ENCODE measurements at places on chromosomes 6 and 20. TPM values are rescaled to one million over a fixed set of nuclear protein-coding genes. Genes with fewer than 3 reads are reported as not detected.

The HTR1B gene
- total RNA-seq = 0.19 TPM

The CTCFL gene
- total RNA-seq = not detected

The CRISP2 gene
- total RNA-seq = not detected

The C20orf144 gene
- total RNA-seq = not detected

The SALL4 gene
- 1.6 TPM for total RNA-seq

The SLPI gene
- total RNA-seq = 15.2 TPM

The FOXP4 gene
- 22.0 TPM for total RNA-seq

The OPRM1 gene
- not detected for total RNA-seq

The HSPA1A gene
- total RNA-seq = 170 TPM

The PACRG gene
- total RNA-seq = 0.13 TPM

The PLG gene
- total RNA-seq = not detected

The ACSS1 gene
- 15.7 TPM for total RNA-seq

The EYA2 gene
- total RNA-seq = 2.5 TPM

The RHAG gene
- not detected for total RNA-seq

The CST5 gene
- total RNA-seq = not detected

The PBOV1 gene
- not detected for total RNA-seq

The DDX27 gene
- 58.8 TPM for total RNA-seq

The PDYN gene
- total RNA-seq = not detected

The EBF4 gene
- 3.9 TPM for total RNA-seq

The GSTA3 gene
- total RNA-seq = not detected

The ADGRF5 gene
- not detected for total RNA-seq

The KCNK16 gene
- total RNA-seq = not detected

The MATN4 gene
- total RNA-seq = 0.09 TPM

The FOXA2 gene
- 19.1 TPM for total RNA-seq

The SMPDL3A gene
- 2.9 TPM for total RNA-seq

The TRMT11 gene
- total RNA-seq = 11.9 TPM

The ZSCAN16 gene
- 4.4 TPM for total RNA-seq

The MYLK2 gene
- total RNA-seq = 0.27 TPM
